ENCODE measurements at places on chromosomes 2 and 18. TPM values are rescaled to one million over a fixed set of nuclear protein-coding genes. Genes with fewer than 3 reads are reported as not detected.

DNA sequence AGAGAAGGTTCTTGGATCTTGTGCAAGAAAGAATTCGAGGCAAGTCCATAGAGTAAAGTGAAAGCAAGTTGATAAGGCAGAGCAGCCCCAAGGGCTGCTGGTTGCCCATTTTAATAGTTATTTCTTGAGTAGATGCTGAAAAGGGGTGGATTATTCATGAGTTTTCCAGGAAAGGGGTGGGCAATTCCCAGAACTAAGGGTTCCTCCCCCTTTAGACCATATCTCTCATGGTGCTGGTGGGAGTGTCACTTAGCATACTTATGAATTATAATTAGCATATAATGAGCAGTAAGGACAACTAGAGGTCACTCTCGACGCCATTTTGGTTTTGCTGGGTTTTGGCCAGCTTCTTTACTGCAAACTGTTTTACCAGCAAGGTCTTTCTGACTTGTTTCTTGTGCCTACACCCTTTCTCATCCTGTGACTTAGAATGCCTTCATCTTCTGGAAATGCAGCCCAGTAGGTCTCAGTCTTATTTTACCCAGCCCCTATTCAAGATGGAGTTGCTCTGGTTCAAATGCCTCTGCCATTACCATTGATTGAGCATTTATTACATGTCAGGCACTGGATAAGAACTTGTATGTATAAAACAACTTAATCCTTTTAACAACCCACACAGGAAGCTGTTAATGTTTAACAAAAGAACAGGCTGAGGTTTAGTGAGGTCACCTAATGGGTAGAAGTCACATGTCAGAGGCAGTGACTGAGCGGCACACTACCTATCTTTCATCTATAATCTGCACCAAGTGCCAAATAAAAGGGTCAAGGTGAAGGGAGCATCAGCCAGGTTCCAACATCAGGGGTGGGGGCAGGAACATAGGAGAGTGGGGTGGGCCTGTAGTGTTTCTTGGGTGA lies 250.9 kb downstream of the ICOS start:
- no peak for DNase-seq

GRCh38 chr2:137206069-137206468 lies 440.7 kb downstream of the THSD7B start:
- DNase-seq, result no peak

- no peak for DNase-seq
Measured at GRCh38 chr18:51686590-51686989, 489.1 kb upstream of the MEX3C start.

GRCh38 chr2:218999881-219000568 lies 6.8 kb upstream of the CRYBA2 start:
- DNase-seq, result no peak

- no peak for DNase-seq
Measured at GRCh38 chr2:1682181-1682440, 62.2 kb downstream of the PXDN start.

DNA sequence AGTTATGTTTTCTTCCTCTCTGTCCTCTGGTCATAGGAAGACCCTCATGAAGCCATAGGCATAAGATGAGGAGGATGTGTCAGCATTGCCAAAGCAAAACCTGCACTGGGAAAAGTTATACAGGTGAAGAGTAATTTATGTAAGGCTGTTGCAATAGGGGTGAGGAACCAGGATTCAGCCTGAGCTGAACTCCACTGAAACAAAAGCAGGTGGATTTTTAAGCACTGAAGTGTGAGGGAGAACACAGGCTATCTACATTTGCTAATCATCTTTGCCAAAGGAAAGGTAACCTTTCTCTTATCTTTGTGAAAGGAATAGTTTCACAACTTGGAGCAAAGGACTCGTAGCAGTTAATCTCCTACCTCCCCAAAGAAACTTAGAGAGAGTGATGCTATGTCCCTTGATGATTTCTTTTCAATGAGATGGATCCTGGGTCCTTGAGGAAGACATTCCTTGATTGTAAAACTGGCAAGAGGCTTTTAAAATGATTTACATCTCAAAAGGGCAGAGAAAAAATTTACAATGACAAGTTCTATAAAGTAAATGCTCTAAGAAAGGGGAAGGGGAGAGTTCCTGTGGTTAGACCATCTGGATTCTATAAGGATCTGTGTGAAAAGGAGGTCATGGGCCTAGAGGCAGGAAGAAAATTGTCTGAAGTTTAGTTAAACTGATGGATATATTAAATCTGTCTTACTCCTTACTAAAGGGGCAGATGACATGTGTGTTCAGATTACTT lies 385.4 kb upstream of the CDH7 start:
- no peak for DNase-seq

DNA sequence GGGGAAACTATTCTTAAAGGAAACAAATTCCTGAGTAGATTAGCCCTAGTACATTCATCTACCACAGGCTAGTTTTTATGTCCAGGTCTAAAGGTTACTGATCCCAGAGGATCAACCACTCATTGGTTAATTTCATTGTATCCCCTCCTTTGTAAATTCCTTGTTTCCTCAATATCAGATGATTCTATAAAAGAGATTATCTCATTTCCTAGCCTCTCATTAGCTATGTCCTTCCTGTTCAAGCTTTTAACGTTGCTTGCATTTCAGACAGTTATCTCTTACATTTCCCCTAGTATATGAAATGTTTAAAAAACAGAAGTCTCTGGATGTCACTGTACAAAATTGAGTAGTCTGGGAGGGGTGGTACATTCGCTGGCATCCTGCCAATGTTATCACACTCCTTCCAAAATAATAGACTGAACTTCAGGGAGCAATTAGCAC lies 24.2 kb upstream of the ARMC9 start:
- no peak for DNase-seq

GRCh38 chr2:236161531-236161930 lies 6.7 kb downstream of the GBX2 start:
- no peak for DNase-seq

GRCh38 chr2:234556848-234557573 lies 60.1 kb upstream of the ARL4C start:
- no peak for DNase-seq

DNA sequence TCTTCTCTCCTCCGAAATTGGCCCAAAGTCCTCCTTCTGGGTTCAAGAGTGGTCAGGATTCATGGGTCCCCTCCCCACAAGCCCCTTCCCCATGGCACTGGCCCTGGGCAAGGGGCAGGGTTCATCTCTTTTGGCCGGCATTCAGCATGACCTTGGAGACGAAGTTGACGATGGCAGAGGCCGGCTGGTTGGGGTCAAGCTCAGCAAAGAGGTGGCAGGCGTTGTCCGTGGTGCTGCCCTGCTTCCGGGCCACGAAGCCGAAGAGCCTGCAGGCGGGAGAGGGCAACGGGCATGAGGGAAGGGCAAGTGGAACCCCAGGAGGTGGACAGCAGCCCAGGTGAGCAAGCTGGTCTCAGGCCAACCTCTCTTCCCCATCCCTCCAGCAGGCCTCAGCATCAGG lies 198.5 kb downstream of the TNS1 start:
- no peak for DNase-seq

- no peak for DNase-seq
Measured at GRCh38 chr2:30511122-30512083, 64.4 kb downstream of the LCLAT1 start.

DNA sequence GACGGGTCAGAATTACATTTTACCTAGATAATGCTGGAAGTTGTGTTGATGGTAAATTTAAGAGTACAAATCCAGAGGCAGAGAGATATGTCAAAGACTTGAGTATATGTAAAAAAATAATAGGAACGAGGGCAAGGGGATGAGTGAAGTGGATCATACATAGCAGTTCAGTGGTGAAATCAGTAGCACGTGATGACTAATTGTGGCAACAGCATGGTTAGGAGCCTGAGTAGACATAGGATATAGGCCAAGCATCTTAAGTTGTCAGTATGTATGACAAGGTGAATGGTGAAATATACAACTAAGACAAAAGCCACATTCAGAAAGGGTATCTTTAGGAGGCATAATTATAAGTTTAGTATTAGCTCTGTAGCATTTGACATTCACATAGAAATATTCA lies 826.5 kb upstream of the PIK3C3 start:
- no peak for DNase-seq

- no peak for DNase-seq
Measured at GRCh38 chr2:96514521-96514920, 9.4 kb upstream of the NEURL3 start.

DNA sequence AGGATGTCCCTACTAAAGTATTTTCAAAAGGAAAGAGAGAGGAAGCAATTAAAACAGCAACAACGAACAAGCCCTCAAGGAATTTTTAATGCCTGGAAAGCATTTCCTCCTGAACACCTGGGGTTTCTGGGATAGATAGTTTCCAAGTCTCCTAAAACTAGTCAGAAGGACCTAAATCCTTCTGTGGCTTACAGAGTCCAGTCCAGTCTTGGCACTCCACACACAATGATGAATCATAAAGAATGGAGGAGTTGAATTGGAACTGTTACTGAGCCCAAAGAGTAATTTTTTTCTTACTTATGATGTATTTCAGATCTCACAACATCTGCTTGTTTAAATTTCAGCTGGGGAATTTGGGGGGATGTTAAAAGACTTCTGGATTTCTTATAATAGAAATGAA lies 144.6 kb upstream of the SETBP1 start:
- no peak for DNase-seq

GRCh38 chr18:79532313-79533007 lies 136.7 kb downstream of the NFATC1 start:
- DNase-seq, result no peak

DNA sequence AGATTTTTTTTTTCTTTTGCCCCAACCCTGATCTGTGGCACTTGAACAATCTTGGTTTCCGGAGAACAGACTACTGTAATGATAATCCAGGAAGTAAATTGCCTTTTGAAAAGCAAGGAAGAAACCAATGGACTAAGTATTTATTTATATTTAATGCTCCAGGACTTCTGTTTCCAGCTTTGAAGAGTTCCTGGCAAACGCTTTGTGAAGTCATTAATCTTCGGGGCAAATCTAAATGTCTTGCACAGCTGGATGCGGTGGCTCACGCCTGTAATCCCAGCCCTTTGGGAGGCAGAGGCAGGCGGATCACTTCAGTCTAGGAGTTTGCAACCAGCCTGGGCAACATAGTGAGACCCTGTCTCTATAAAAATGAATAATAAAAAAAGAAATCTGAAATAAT lies 135.1 kb upstream of the GATA6 start:
- no peak for DNase-seq

The CGREF1 gene
- polyA plus RNA-seq, result 4.4 TPM

The SERPINB4 gene
- polyA plus RNA-seq, result 0.23 TPM

The DSEL gene
- polyA plus RNA-seq, result 21.6 TPM

The MEX3C gene
- 65.0 TPM for polyA plus RNA-seq

The C1GALT1C1L gene
- 4.9 TPM for polyA plus RNA-seq

The GCG gene
- not detected for polyA plus RNA-seq
